ENCODE measurements at places on chromosomes 11 and 22.

DNA sequence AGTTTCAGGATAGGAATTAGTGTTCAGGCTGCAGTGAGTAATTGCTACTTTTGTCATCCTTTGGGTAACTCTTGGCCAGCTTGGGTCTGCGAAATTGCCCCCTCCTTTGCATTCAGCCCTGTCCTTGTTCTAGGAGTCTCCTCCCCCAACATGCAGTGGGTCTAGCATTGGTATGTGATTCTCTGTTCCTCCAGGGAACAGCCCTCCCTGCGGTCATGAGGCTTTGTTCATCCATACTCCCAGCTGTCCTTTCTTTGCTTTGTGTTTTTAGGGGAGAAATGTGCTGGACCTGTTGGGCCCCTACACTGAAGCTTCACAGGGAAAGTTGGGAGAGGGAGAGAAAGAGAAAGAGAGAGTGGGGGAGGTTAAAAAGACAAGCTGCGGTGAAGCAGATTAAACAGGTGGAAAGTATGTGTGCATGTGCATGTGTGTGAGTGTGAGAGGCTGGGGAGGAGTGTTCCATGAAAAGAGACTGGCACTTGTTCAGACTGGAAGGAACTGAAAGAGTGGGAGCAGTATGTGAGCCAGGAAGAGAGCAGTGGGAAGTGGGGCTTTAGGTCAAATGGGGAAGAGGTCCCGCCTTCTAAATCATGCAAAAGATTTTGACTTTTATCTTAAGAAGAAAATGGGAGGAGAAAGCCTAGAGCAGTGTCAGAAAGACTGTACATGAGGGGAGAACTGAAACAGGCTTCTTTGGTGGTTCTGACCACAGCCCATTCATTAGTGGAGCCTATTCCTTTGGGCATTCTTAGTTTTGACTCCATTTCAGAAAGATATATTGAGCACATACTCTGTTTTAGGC lies 17.9 kb upstream of the SESN3 start:
- DNase-seq: peak; percentile 31

- no peak for DNase-seq
Observed at GRCh38 chr11:129251067-129251466, 58.9 kb upstream of the ARHGAP32 start.

DNA sequence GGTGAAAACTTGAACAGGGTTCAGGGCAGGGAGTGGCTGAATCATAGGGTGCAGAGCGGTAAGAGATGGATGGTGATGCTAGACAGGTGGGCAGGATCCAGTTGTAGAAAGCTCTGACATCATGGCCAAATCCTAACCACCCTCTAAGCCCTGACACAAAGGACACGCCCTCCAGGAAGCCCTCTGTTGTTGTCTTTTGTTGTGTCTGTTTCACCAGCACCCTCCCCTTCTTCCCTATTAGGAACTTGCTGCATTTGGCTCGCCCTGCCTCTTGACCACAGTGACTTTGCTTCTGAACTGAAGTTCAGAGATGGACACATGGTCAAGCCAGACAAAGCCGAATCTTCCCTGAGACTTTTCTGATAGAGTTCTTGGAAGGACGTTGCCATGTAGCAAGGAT lies 14.2 kb upstream of the APOL6 start:
- no peak for DNase-seq

- no peak for DNase-seq
Observed at GRCh38 chr22:18088825-18089568, 11.2 kb downstream of the PEX26 start.

GRCh38 chr11:62461740-62462507 lies 43.1 kb downstream of the SCGB1A1 start:
- peak; percentile 26 for DNase-seq

- DNase-seq: no peak
Observed at GRCh38 chr11:117230999-117231841, 653 bp downstream of the PCSK7 start.

DNA sequence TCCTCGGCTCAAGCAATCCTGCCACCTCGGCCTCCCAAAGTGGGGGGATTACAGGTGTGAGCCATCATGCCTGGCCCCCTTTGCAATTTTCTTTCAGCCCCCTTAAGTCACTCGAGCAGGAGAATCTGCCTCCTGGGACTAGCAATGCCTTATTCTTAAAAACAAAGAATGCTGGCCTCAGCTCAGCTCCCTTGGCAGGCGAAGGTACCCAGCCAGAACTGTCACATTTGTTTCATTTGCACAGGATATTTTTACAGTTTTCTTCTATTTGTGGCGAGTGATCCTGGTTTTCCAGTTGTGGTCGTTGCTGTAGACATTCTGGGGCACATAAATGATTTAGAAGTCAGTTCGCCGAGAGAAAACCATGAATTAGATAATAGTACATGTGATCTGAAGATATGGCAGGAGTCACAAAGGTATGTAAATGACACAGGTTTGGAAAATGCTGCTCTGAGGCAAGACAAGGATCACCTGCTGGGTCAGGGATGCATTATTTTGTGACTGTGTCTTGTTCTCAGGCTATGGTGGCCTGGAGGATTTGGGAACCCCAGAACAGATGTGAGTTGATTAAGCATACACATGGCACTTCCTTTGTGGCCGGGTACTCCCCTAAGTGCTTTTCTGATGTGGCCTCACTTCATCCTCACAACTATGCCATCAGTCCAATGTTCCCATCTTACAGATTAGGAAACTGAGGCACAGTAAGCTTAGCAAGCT lies 51.2 kb upstream of the SLC22A12 start:
- no peak for DNase-seq

DNA sequence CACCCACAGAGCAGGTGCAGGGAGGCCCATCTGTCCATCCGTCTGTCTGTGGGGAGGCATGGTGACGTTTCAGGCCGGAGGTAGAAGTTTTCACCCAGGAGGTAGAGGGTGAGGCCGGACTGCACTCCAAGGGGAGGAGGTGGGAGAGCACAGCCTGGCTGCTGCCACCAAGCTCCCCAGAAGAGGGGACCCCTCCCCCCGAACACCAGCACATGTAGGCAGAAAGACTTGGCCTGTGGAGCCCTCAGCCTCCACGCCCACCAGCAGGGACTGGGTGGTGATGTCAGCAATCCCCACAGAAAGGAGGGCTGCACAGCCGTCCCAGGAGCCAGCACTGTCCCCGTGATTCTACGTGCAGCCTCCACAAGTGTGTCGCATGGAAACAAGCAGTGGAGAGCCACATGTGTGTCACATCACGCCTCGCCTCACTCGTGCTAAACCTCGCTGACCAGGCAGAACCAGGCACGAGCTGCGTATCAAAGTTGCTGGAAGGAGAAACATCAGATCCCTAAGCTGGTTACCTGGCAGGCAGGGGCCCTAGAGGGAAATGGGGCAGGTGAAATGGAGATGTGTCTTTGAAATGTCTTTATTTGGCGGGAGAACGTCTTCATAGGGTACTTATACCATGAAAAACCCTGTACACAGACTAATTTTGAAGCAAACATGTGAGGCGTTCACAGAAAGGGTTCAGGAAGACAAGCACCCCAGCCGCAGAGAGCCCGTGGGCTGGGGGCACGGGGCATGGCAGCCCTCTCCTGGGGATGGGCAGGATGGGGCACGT lies 49.1 kb downstream of the CDKN1C start:
- DNase-seq: no peak

DNA sequence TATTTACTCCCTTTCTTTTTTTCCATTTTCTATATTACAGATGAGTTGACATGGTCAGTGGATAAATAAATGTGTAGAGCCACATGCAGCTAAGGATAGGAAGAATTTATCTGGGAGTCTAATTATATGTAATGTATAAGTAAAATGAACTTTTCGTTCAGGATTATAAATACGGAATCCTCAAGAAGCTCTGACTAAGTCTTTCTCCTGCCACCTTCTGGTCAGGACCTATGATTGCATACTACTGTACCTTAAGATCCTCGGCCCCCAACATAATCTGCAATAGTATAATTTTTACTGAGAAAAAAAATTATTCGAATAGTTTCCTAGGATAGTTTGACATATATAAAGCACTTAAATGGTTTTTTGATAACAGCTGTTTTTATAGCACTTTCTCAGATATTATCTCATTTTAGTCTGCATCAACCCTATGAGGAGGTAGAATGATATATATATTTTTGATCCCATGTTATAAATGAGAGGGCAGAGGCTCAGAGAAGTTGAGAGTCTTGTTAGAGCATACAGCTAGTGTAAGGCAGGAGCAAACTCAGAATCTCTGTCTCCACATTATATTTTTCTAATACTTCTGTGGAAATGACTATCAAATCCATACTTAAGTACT lies 36.1 kb downstream of the CCDC90B start:
- DNase-seq: peak; percentile 64

DNA sequence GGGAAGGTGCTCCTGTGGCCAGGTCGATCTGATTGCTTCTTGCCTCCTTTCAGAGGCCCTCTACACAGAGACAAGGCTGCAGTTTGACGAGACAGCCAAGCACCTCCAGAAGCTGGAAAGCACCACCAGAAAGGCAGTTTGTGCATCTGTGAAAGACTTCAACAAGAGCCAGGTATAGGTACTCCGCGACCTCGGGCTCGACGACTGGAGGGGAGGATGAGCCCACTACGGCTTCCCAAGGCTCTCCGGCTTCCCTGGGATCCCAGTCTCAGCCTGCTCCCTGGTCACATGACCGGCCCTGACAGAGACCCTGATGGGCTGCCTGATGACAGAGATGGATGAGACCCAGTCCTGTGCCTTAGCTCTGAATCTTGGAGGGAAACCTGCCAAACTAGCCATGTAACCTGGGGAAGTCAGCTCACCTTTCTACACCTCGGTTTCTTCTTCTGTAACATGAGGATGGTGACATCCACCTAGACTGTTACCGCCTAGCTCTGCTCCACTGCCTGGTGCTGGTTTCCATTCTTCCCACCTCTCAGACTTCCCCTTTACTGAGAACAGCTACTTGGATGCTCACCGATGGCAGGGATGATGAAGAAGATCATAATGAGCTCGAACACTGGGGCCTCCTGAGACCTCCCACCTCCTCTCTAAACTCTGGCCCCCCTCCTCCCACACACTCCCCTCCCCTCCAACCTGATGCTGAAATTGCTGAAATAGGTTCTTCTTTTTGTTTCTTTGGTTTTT lies 8.9 kb downstream of the RIBC2 start:
- peak; percentile 29 for DNase-seq

GRCh38 chr11:133953547-133953946 lies 3.2 kb downstream of the IGSF9B start:
- no peak for DNase-seq

DNA sequence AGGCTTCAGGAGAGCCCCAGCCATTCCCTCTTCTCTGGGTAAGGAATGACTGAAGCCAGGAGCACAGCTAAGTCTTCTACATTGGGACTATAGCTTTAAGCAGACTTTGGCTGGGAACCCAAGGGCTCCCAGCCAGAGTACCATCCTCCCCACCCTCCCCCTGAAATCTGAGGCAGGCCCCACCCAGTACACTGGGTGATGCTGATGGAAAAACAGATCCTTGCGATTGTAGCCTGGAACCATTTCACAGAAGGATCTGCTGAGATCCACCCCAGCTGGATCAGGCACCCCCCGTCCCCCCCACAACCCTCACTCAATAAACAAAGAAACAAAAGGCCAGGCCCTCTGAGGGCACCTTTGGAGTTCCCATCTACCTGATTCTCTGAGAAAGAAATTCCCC lies 39.8 kb downstream of the IL18BP start:
- no peak for DNase-seq

- DNase-seq: no peak
Observed at GRCh38 chr11:126345283-126345682, 10.2 kb upstream of the ST3GAL4 start.

Data from suppressor macrophage (primary cell).